ENCODE measurements at places on chromosomes 4 and X.

DNA sequence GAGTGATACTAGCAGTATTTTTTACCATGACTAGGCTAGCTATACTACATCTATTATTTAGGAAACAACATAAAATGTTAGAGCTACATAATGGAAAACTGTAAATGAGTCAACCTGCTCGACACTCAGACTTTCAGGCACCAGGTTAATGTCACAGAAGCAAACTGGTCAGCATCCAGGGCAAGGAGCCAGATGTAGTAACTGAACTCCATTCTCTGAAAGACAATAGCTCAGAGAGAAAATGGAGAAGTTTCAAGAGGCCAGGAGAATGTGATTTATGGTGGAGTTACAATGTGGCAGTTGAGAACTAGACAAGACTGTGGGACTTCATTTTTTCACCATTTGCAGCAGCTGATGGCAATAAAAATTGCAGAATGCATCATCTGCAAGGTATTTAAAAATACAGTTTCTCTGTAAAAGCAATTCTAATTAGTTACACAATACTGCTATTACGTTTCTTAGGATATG is 342.7 kb upstream of the PABPC4L start:
- DNase-seq, result peak; percentile 79

- DNase-seq, result no peak
Measured at GRCh38 chr4:122814426-122814825, 12.2 kb upstream of the FGF2 start.

- no peak for DNase-seq
Measured at GRCh38 chr4:145773581-145774234, 93.8 kb downstream of the C4orf51 start.

DNA sequence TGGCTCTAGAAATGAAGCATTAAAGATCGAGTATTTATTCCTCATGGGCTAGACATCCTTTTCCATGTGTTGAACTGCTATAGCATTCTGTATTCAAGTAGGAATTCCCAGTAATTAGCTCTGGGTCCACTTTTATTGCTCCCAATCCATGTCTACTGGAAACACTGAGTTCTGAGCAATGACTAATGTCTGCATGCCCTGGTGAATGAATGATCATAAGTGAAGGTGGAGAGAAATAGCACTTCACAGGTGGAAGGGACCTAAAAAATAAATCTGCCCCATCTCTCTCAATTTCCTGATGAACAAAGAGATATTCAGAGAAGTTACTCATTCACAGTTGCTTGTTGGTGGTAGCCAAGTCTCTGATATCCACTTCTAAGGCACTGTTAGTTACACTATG is 34.6 kb upstream of the CXCL8 start:
- no peak for DNase-seq

DNA sequence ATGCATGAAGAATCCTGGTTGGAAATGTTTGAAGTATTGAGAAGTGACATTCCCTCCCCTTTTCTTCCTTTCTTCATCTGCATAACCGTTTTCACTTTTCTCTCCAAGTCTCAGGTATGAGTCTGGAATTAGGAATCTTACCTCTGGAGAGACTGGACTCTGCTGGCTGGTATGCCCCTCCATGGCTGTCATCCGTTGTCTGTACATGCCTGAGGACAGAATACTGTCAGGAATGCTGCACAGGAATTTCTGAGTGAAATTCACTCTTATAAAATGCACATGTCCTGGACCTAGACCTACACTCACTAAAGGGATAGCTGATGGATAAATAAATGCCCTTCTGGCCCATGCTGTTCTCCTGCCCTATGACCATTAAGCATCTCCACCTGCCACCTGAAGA is 179.5 kb downstream of the MSN start:
- no peak for DNase-seq

DNA sequence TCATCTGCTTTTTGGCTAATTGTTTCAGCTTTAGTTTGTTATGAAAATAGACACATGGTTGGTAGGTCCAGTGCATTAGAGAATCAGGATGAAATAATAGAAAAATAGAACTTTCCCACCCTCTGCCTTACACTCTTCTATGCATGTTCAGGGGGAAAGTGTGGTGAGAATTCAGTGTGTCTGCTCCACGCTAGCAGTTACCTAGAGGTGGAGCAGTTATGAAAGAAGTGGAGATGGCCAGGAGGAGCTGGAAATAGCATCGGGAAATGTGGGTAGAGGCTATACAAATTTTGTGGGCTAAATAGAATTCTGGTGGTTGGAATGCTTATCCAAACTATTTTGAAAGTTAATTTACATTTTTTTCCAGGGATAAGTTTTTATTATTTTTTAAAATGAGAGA is 91.4 kb upstream of the MAD2L1 start:
- no peak for DNase-seq

GRCh38 chr4:115190529-115190928 is 77.1 kb upstream of the NDST4 start:
- DNase-seq, result no peak

DNA sequence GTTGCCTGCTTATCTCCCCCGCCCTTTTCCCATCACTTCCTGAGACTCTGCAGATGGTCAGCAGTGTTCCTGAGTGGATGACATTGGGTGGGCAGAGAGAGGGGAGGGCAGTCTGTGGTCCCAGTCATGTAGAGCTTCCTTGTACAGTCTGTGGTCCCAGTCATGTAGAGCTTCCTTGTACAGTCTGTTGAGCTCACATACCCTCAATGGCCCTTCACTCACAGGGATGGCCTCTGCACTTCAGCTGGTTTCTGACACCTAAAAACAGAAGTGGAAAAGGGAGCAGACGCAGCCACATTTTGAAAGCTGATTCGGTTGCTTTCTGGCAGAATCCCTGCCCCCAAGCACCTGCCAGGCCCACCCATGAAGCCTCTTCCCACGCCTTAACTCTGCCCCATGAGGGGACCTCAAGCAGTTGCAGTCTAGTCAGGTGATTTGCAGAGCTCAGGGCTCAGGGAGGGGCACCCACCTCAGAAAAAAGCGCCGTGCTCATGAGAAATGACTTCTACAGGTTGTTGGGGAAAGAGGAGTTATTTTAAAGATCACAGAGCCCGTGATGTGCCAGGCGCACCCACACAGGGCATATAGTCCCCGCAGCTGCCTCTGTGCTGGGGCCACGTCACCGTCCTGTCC is 3.6 kb upstream of the TMEM271 start:
- DNase-seq, result no peak

- no peak for DNase-seq
Measured at GRCh38 chr4:39591290-39591689, 47.4 kb downstream of the SMIM14 start.

DNA sequence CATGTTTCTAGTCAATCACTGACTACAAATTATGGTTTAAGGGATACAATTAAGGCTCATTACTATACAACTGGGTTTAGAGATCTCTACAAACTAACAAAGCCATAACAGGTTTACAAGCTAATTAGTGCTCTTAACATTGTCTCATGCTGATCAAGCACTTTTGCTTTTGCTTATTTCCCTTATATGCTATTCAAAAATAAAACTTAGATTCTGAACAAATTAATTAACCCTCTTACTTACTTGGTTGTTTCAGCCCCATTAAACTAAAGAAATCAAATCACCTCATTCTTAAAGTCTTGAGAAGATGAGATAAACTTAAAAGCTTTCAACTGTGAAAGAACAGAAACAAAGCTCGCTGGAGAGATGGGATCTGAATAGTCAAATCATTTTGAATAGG is 2024.5 kb upstream of the ADGRL3 start:
- DNase-seq, result no peak

- DNase-seq, result no peak
Measured at GRCh38 chrX:136228839-136229207, 22.4 kb downstream of the MAP7D3 start.

DNA sequence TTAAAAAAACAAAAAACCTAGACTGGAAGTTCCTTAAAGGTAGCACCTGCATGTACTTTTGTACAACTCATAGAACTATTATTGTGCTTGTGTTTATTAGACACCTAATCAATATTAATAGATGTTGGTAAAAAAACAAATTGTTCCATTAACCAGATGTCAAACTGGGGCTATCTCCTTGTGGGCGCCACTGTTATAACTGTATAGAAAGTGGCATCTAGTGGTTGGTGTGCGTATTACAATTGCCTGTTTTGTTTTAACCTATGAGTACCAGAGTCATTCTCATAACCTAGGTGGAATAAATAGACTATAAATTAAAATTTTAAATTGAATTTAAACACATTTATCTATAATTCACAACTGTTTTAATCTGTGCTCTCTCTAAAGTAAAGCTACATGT is 97.4 kb downstream of the COL4A5 start:
- peak; percentile 53 for DNase-seq

- DNase-seq, result no peak
Measured at GRCh38 chrX:50049228-50049627, 126.8 kb downstream of the CLCN5 start.

GRCh38 chrX:13203271-13203670 is 116.6 kb downstream of the ATXN3L start:
- DNase-seq, result no peak

- DNase-seq, result no peak
Measured at GRCh38 chr4:14069886-14070285, 442.4 kb upstream of the BOD1L1 start.

DNA sequence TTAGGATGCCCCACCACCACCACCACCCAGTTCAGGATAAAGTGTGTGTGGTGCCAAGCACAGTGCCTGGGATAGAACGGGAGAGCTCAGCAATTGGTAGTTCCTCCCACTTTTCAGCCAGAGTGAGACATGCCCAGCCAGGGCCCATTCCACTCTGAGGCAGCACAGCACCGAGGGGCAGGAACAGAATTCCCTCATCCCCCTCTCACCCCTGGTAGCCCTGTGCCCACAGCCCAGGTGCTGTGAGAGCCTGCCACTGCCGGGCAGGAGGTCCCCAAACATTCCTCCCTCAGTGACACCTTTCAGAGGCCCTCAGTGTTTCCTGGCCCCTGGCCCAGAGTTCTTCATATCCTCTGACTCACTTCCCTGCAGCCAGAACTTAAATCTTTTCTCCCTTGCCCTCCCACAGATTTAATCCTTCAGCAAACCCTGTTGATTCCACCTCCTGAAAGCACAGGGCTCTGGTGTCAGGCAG is 8.1 kb downstream of the RIPPLY1 start:
- no peak for DNase-seq

DNA sequence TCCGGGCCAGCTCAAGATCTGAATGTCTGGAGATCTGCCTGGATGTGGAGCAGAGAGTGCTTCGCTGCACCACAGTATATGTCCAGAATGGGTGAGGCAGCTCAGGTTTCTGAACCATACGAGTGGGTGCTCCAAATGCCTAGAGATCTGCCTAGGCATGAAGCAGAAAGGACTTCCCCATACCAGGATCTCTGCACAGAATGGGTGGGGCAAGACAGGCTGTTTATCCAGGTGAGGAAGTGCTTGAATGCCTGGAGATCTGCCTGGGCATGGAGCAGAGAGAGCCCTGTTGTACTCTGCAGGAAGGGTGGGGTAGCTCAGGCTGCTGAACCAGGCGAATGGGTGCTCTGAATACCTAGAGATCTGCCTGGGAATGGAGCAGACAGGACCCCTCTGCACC is 45.4 kb upstream of the MAGEC2 start:
- DNase-seq, result no peak

- no peak for DNase-seq
Measured at GRCh38 chrX:9132036-9132638, 98.2 kb upstream of the FAM9B start.

GRCh38 chr4:7461230-7461629 is 26.5 kb upstream of the PSAPL1 start:
- no peak for DNase-seq

DNA sequence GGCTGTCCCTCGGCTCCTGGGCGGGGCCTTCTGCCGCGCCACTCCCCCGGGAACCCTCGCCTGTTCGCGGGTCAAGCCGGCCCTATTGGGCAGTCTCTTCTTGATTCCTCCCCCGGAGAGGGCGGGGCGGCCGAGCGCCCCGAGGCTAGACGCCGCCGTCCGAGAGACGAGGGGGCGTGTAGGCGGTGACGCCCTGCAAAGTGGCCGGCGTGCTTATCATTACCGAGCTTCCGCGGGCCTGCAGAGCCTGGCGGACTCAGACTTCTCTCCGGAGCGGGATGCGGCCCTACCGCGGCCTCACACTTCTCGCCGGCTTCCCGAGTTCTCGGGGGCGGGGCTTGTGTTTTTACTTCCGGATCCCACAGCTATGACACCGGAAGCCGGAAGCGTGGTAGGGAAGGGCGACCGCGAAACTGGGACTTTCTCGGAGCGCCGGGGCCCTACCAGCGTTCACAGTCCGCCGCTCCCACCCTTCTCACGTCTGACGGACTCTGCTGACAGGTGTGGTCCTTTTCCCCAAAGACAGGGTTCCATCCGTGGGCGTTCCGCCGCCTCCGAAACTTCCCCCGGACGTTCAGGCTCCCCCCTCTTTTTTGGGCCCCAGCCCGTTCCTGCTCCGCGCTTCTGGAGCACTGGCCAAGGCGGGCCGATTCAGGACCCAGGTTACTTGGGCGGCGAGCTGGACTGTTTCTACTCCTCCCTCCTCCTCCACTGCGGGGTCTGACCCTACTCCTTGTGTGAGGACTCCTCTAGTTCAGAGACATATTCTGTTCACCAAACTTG is at the start of gene IKBKG:
TSS of gene IKBKG (plus strand) at position 376 of the 783 bp plus-strand sequence. CDS start 4,383 bp downstream, outside the sequence.
- peak; percentile 88 for DNase-seq

GRCh38 chrX:4764888-4765287 is 1051.4 kb upstream of the PRKX start:
- DNase-seq, result no peak

GRCh38 chr4:149896432-149896831 is 80.8 kb upstream of the IQCM start:
- peak; percentile 13 for DNase-seq

GRCh38 chr4:95431678-95432077 is 117.1 kb downstream of the UNC5C start:
- no peak for DNase-seq

- DNase-seq, result no peak
Measured at GRCh38 chr4:144655491-144655890, 9.5 kb downstream of the HHIP start.

GRCh38 chr4:86831262-86832130 is 17.7 kb downstream of the SLC10A6 start:
- DNase-seq, result peak; percentile 39

- DNase-seq, result peak; percentile 80
Measured at GRCh38 chr4:182449186-182449929, 206.2 kb downstream of the TENM3 start.

- DNase-seq, result no peak
Measured at GRCh38 chr4:182847576-182848450, 69.4 kb downstream of the DCTD start.

- DNase-seq, result no peak
Measured at GRCh38 chrX:114075073-114075673, 508.7 kb upstream of the HTR2C start.

DNA sequence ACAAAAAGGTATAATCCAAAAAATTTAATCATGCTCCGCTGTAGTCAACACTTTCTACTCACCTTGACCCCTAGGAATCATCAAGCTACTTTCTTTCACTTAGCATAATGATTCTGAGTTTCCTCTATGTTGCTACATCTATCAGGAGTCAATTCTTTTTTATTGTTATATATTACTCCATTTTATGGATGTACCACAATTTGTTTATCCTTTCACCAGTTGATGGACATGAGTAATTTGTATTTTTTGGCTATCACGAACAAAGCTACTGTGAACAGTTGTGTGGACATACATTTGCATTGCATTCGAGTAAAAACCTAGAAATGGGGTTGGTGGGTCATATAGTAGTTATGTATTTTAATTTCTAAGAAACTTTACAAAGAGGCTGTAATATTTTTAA is 102.9 kb downstream of the PRSS12 start:
- DNase-seq, result no peak

GRCh38 chr4:74117024-74117534 is 18.1 kb upstream of the CXCL2 start:
- no peak for DNase-seq

- no peak for DNase-seq
Measured at GRCh38 chrX:72243472-72243871, 4.6 kb upstream of the ERCC6L start.

GRCh38 chrX:85052205-85052604 is 48.5 kb downstream of the APOOL start:
- DNase-seq, result no peak

Measured in HAP-1 (cell line).